Head of caudate nucleus (tissue), 42 donors: ENCODE measurements at places on chromosomes 5 and 9.
A peak's percentile ranks its signal among the peaks of the same experiment; 100 is the strongest.

GRCh38 chr5:28408186-28408585, 1369.8 kb upstream of the CDH9 start:
- no peak for DNase-seq

DNA sequence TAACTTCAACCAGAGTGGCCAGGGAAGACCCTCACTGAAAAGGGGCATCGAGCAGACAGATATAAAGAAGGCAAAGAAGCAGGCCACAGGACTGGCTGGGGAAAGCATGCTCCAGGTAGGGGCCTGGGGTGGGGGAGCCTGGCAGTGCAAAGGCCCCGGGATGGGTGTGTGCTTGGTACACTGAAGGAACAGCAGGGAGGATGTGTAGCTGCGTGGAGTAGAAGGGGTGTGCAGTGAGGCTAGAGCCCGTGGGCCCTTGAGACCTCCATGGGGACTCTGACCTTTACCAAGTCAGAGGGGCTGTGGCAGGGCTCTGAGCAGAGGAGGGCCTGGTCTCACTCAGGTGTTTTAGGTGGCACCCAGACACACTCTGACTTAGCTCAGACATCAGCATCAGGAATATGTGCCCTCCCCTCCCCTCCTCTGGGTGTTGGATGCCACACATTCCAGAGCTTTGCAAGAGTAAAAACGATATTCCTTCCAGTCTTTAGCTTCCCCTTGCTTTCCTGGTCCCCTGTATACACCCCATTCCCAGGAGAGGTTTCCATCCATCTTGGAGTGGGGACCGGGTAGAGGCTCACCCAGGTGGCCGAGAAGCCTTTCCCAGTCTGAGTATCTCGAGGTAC, 7.6 kb downstream of the TRIM7 start:
- no peak for DNase-seq

GRCh38 chr9:128495804-128496417, 8.6 kb upstream of the GLE1 start:
- DNase-seq, result no peak

DNA sequence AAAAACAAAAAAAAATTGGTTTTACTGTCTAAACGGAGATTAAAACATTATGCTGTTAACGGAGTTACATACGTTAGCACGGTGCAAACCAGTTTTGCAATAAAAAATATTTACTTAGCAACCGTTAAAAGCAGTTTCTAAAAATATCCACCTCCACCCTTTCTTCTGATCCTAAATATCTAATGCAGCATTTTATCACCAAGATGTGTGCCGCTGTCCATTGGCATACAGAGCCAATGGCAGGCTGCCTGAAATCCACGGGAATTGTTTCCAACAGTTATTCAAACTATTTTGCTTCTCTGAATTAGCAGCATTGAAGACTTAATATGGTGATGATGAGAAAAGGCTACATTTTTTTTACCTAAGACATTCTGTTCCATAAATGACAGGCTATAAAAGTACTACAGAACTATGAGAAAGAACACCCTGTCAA, 61.6 kb downstream of the CSNK1A1 start:
- no peak for DNase-seq

- peak; percentile 12 for DNase-seq
Observed at GRCh38 chr9:116549061-116549664, 137.9 kb upstream of the TRIM32 start.
